Liver (tissue), 10 donors: ENCODE measurements at places on chromosomes 13 and 19. TPM values are rescaled to one million over a fixed set of nuclear protein-coding genes. Genes with fewer than 3 reads are reported as not detected.

DNA sequence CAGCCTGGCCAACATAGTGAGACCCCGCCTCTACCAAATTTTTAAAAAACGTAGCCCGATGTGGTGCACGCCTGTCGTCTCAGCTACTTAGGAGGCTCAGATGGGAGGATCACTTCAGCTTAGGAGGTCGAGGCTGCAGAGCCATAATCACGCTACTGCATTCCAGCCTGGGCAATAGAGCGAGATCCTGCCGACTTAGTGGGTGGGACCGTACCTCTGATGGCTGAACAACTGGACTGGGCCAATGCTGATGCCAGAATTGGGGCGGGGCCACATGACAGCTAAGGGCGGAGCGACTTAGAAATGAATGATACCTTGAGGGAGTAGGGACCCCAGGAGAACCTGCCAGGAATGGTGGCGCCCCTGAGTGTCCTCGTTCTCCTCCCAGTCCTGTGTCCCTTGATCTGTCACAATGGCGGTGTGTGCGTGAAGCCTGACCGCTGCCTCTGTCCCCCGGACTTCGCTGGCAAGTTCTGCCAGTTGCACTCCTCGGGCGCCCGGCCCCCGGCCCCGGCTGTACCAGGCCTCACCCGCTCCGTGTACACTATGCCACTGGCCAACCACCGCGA, 3.6 kb downstream of the LTBP4 start:
- peaks cover 2% of the 10 kb centered on the region for H3K27me3 ChIP-seq
- H3K4me3 ChIP-seq = peak overlapping the region; percentile 37
- peaks cover 18% of the 10 kb centered on the region for H3K4me1 ChIP-seq
- peak overlapping the region; percentile 47 for H3K27ac ChIP-seq

DNA sequence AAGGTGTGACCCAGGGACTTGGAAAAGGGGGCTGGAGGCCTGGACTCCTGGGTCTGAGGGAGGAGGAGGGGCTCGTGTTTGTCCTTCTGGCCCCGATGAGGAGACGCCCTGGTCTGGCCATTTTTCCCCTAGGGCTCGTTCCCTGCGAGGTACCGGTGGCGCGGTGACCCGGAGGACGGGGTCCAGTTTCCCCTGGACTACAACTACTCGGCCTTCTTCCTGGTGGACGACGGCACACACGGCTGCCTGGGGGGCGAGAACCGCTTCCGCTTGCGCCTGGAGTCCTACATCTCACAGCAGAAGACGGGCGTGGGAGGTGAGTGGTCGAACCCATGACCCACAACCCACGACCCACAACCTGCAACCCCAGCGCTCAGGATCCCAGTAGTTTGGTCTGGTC, 10.8 kb downstream of the TRPM4 start:
- no peak overlapping the region for H3K4me3 ChIP-seq
- DNase-seq = no peak
- no peaks in the 10 kb centered on the region for H3K27me3 ChIP-seq
- H3K36me3 ChIP-seq = peaks cover 3% of the 10 kb centered on the region

- no peak overlapping the region for H3K27ac ChIP-seq
- H3K27me3 ChIP-seq = no peaks in the 10 kb centered on the region
- DNase-seq = peak; percentile 92
- H3K4me3 ChIP-seq = no peak overlapping the region
- H3K4me1 ChIP-seq = peaks cover 16% of the 10 kb centered on the region
- H3K36me3 ChIP-seq = peaks cover 18% of the 10 kb centered on the region
These were observed 5.8 kb downstream of the FTL start for GRCh38 chr19:48970923-48971395.

DNA sequence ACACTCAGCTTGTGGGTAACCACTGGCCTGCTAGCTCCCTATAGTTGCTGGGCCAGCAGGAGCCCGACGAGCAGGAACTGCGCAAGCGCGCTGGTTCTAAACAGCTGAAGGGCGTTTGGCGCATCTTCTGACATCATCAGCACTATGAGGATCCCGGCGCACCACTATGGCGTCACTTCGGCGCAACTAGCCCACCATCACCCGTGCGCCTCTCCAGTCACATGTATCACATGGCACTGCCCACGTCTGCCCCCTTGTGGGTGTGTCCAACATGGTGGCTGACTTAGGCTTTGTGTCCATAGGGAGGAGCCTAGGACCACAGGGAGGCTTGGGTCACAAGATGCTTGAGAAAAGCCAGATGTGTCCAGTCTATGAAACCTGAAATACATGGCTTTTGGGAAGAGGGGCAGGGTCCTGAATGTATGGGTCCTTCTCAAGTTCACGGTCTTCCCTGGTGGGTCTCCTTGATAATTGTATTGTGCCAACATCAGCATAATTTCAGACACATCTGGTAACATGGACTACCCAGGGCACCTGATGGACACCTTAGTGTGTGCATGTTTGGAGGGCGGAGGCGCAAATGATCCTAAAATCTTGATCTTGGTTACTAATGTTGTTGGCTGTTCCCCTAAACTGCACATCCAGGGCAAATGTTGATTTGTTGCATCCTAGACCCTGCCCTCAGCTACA, 18.0 kb downstream of the KLK4 start:
- no peak overlapping the region for H3K27ac ChIP-seq
- no peak overlapping the region for H3K4me3 ChIP-seq
- no peaks in the 10 kb centered on the region for H3K4me1 ChIP-seq

- no peak overlapping the region for H3K27ac ChIP-seq
- DNase-seq = no peak
- H3K4me1 ChIP-seq = no peaks in the 10 kb centered on the region
- H3K27me3 ChIP-seq = no peaks in the 10 kb centered on the region
- H3K4me3 ChIP-seq = no peak overlapping the region
- H3K36me3 ChIP-seq = no peaks in the 10 kb centered on the region
These were observed 35.2 kb upstream of the WDFY2 start for GRCh38 chr13:51549050-51549449.

DNA sequence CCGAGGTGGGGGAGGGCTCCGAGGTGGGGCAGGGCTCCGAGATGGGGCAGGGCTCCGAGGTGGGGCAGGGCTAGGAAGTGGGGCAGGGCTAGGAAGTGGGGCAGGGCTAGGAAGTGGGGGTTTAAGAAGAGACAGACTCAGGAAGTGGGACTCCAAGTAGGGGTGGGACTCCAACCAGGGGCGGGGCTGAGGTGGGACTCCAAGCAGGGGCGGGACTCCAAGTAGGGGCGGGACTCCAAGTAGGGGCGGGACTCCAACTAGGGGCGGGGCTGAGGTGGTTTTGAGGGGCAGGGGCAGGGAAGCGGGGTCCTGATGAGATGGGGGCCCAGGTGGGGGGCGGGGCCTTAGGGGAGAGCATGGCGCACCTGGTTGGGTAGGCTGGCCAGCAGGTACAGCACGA, 13.6 kb downstream of the CFD start:
- no peak overlapping the region for H3K27ac ChIP-seq
- no peaks in the 10 kb centered on the region for H3K27me3 ChIP-seq
- H3K4me1 ChIP-seq = no peaks in the 10 kb centered on the region
- DNase-seq = no peak
- peaks cover 11% of the 10 kb centered on the region for H3K36me3 ChIP-seq

The PRODH2 gene
- total RNA-seq = 116 TPM

The PNMA8B gene
- 0.51 TPM for total RNA-seq

GRCh38 chr13:100566543-100566942, 22.0 kb downstream of the GGACT start:
- H3K4me3 ChIP-seq = no peak overlapping the region
- H3K4me1 ChIP-seq = peaks cover 21% of the 10 kb centered on the region
- H3K27ac ChIP-seq = no peak overlapping the region
- DNase-seq = no peak

The VN1R2 gene
- not detected for total RNA-seq

- no peaks in the 10 kb centered on the region for H3K27me3 ChIP-seq
- no peak overlapping the region for H3K27ac ChIP-seq
- no peaks in the 10 kb centered on the region for H3K4me1 ChIP-seq
- DNase-seq = no peak
- H3K36me3 ChIP-seq = no peaks in the 10 kb centered on the region
These were observed 7.4 kb upstream of the TEX29 start for GRCh38 chr13:111312944-111313590.

DNA sequence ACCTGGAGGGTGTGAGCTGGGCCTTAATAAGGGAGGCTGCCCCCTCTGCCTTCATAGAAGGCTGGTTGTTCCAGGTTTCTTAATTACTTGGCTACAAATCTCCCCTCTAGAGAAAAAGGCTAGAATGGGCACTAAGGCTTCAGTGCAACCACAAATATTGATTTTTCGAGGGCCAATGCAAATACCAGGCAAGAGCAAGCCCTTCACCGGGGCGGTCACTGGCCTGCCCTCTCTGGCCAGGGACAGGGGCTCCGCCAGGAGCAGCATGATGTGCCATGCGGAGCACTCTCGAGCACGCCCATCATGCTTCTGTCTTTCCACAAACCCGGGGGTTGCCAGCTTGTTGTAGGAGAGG, 127.8 kb upstream of the SPACA7 start:
- no peaks in the 10 kb centered on the region for H3K27me3 ChIP-seq
- H3K4me3 ChIP-seq = no peak overlapping the region
- peak overlapping the region; percentile 89 for H3K27ac ChIP-seq

DNA sequence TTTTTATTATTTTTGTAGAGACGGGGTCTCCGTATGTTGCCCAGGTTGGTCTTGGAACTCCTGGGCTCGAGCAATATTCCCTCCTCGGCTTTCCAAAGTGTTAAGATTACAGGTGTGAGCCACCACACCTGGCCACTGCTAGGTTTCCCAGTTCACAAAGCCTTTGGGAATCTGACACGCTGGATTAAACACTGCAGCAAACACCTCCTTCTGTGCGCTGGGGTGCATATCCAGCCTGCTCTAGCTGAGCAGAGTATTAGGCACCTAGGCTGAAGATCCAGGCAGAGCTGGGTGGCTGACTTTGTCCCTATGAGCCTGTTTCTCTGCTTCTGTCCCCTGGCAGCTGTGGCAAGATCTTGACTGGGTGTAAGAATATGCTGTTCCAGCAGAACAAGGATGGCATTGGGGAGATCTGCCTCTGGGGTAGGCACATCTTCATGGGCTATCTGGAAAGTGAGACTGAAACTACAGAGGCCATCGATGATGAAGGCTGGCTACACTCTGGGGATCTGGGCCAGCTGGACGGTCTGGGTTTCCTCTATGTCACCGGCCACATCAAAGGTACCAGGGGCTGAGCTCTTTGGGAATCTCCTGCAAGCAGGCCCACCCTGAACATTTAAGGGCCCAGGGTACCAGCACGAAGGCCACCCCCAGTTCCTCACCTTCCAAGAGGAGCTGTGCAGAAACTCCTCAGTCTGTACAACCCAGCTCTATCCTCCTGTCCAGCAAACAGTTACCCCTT, 49.8 kb downstream of the ACSBG2 start:
- no peak overlapping the region for H3K27ac ChIP-seq
- DNase-seq = no peak
- H3K4me3 ChIP-seq = no peak overlapping the region
- no peaks in the 10 kb centered on the region for H3K4me1 ChIP-seq
- H3K27me3 ChIP-seq = no peaks in the 10 kb centered on the region

DNA sequence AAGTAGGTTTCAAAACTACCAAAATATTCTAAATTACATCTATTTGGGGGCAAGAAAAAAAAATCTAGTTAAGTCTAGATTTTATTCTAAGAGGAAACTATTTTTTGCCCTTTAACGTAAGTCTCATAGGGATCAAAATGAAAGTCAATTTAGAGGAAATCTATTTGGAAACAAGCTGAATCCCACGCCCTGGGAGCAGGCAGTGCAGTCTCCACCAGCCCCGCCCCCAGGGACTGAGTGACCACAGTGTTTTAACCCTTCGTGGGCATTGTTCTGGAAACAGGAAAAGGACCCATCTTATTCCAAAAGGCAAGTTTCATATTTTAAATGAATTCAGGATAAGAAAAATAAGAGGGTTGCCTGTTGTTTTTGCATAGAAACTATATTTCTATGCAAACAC, 209.7 kb downstream of the SPRY2 start:
- peak; percentile 62 for DNase-seq
- no peaks in the 10 kb centered on the region for H3K27me3 ChIP-seq
- H3K4me1 ChIP-seq = peaks cover 29% of the 10 kb centered on the region
- H3K4me3 ChIP-seq = peak overlapping the region; percentile 35

- no peak overlapping the region for H3K27ac ChIP-seq
- no peaks in the 10 kb centered on the region for H3K4me1 ChIP-seq
- DNase-seq = no peak
- H3K27me3 ChIP-seq = no peaks in the 10 kb centered on the region
These were observed 1384.1 kb downstream of the UQCRFS1 start for GRCh38 chr19:27828829-27829228.

- no peaks in the 10 kb centered on the region for H3K36me3 ChIP-seq
- DNase-seq = no peak
- no peaks in the 10 kb centered on the region for H3K27me3 ChIP-seq
- peak within 1 kb of the TSS; percentile 55 for H3K27ac ChIP-seq
These were observed at the start of gene HSH2D for GRCh38 chr19:16143399-16144215. TSS of gene HSH2D (plus strand) at chr19:16143685. CDS start at chr19:16148751, 5,066 bp downstream.

GRCh38 chr13:22091222-22091970, 420.5 kb downstream of the FGF9 start:
- no peak overlapping the region for H3K27ac ChIP-seq
- H3K4me3 ChIP-seq = no peak overlapping the region
- no peaks in the 10 kb centered on the region for H3K27me3 ChIP-seq
- H3K4me1 ChIP-seq = no peaks in the 10 kb centered on the region
- H3K36me3 ChIP-seq = no peaks in the 10 kb centered on the region

DNA sequence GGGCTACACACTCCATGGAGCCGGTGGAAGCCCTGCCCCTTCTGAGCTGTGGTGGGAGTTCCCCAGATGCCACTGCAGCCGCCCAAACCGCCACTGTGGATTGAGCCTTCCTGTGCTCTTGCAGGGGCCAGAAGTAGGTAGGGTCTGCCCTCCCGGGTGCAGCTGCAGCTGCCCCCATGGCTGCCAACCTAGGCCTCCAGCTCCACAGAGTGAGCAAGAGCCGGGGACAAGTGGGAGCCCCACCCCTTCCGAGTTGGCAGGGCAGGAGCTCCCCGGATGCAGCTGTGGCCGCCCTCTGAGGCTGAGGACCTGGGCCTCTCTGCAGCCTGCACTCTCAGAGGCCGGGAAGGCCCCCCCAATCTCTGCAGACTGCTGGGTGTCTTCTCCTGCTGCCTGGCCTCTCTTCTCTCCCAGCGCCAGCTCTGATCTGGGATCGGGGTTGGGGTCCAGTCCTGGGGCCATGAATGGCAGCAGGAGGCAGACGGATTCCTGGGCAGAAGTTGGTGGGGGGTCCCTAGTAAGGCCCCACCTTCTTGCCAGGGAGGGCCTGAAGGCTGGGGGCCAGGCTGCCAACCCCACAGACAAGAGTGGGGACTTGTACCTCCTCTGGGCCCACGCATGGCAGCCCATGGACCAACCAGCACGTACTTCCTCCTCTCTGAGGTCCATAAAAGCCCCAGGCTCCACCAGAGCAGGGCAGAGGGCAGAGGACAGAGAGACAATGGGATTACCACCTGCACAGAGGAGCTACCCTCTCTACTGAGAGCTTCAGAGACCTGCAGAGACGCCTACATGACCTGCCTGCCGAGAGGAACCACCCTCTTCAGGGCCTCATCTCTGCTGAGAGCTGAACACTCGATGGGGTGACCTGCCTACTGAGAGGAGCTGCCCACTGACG, 28.9 kb downstream of the AP2S1 start:
- no peaks in the 10 kb centered on the region for H3K27me3 ChIP-seq
- no peaks in the 10 kb centered on the region for H3K4me1 ChIP-seq
- H3K27ac ChIP-seq = no peak overlapping the region
- no peaks in the 10 kb centered on the region for H3K36me3 ChIP-seq
- DNase-seq = no peak

The GPR12 gene
- not detected for total RNA-seq
